ENCODE measurements at places on chromosomes 3 and 15.

DNA sequence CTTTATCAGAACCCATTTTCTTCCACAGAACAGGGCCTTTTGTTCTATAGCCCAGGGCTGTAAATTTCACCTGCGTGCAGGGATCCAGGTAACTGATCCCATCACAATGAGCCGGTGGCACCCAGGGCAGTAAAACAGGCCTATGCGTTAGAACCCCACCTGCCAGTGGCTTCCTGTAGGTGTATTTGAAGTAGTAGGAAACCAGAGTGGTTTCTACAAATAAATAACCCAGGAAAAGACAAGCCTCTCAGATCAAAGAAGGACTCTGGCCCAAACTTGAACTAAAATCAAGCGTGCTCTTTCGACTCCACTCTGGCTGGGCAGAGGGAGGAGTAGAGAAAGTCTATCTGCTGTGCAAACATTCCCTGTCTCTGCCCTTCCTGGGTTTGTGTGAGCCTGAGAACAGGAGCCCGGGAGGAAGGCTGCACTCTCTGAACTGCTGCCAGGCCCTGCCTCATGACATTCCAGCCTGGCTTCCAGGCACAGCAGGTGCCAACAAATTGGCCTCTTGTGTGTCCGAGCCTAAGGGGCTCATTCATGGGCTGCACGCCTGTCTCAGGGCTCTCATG is 77.7 kb downstream of the CEMIP start:
- no peak for DNase-seq

- DNase-seq: peak; percentile 13
Measured at GRCh38 chr3:119308355-119308754, 14.2 kb downstream of the ARHGAP31 start.

DNA sequence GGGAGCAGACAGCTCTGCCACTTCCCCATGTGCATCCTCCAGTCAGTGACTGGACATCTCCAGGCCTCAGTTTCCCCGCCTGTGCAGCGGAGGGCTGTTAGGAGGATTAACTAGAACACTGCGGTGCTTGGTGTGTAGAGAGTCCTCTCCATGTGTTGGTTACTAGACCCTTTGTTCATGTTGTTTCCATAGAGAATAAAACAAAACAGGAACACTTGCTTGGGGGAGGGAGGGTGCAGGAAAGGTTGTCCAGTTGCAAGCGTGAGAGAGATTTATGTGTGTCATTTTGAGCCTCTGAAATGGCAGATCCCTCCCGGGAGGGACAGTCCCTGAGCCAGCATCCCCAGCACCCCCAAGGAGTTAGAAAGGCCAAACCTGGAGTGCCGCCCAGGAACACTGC is 184.0 kb upstream of the LYSMD4 start:
- DNase-seq: no peak

DNA sequence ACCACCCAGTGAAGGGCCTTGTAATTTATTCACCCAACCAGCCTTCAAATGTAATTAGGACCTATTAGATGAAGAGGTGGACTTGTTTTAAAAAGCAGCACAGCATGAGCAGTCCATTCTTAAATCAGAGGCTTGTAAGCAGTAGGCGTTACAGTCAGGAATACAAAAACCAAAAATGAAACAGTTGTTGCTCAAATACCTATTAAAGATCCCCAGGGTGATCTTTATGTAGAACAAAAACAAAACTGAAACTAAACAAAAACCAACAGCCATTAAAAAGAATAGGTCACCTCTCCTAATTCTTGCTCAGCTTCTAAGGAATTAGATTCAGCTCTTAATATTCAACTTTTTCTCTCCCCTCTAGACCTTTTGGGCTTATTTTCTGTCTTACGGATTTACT is 104.9 kb upstream of the ST8SIA2 start:
- DNase-seq: no peak

DNA sequence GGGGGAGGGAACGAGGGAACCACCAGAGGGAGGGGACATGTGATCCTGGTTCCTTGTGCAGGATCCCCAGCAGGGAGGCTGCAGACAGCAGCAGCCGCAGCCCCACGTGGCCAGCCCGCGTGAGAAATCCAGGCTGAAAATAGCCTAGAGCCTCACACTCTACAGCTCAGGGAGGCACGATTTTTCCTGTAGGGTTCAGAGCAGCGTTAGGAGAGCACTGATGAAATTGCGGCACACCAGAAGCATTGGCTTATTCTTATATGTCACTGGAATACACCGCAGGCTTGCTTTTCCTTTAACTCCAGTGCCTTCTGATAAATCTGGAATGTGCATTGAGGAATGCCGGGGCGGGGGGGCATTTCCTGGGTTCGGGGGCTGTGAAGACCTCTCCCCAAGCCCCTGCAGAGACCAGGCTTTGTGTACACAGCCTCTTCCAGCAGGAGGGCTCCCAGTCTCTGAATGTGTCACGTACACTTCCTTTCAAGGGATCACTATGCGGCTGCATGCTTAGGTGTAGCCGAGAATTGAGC is 193.0 kb downstream of the ATP10A start:
- DNase-seq: no peak

DNA sequence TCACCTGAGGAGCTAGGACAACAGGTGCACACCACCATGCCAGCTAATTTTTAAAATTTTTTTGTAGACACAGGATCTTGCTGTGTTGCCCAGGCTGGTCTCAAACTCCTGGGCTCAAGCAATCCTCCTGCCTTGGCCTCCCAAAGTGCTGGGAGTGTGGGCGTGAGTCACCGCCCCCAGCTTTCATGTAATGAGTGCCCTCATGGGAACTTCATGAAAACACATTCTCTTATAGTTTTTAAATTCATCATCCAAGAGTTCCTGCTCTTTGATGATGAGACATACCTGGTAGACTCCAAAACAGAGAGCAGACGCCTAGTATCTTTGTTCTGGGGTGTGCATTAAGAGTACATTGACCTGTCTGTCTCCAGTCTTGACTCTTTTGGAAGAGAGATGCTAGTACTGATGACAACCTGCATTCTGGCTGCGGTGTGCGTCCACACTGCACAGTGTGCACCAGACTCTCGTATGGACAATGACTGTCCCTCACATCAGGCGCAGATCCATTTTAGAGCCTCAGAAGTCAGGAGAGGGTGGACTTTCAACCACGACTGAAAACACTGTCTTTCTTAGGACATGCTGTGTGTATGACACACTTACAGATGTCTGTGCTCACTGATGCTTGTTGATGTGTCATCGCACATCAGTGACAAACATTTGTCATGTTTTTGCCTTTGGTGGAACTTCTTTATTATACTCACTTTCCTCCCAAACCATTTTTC is 2.0 kb downstream of the NRROS start:
- DNase-seq: peak; percentile 5

- DNase-seq: peak; percentile 86
Measured at GRCh38 chr3:172856795-172857742, 106.5 kb downstream of the ECT2 start.

- DNase-seq: no peak
Measured at GRCh38 chr3:154684440-154684839, 254.4 kb upstream of the GPR149 start.

DNA sequence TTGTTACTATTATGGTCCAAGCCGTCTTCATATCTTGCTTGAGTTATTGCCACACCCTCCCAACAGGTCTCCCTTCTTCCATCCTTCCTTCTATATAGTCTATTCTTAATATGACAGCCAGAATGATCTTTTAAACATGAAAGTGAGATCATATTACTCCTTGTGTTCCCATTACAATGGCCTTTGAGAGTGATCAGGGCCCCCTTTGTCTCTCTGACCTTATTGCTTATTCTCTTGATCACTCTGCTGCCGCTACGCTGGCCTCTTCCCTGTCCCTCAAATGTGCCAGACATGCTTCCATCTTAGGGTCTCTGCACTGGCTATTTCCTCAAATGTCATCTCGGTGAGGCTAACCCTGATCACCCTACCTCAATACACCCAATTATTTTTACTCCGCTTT is 38.1 kb downstream of the UBE2E2 start:
- DNase-seq: no peak

DNA sequence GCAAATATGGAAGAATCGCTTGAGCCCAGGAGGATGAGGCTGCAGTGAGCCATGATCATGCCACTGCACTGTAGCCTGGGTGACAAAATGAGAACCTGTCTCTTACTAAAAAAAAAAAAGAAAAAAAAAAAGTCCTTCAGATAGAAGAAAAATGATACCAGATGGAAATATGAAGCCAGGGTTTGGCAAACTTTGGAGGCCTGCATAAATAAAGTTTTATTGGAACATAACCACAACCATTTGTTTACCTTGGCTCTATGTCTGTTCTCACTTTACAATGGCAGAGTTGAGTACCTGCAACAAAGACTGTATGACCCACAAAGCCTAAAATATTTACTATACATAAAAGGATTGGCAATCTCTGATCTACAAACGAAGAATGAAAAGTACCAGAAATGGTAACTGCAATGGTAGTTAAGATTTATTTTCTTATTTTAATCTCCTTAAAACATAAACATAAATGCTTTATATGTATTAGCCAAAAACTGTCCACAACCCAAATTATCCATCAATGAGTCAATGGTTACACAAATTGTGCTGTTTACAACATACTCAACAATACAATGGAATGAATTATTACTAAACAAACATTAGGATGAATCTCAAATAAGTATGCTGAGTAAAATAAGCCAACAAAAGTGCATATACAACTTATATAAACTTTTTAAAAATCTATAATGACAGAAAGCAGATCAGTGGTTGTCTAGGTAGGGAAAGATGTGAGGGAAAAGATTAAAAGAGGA is 41.8 kb downstream of the GOLGB1 start:
- DNase-seq: no peak

DNA sequence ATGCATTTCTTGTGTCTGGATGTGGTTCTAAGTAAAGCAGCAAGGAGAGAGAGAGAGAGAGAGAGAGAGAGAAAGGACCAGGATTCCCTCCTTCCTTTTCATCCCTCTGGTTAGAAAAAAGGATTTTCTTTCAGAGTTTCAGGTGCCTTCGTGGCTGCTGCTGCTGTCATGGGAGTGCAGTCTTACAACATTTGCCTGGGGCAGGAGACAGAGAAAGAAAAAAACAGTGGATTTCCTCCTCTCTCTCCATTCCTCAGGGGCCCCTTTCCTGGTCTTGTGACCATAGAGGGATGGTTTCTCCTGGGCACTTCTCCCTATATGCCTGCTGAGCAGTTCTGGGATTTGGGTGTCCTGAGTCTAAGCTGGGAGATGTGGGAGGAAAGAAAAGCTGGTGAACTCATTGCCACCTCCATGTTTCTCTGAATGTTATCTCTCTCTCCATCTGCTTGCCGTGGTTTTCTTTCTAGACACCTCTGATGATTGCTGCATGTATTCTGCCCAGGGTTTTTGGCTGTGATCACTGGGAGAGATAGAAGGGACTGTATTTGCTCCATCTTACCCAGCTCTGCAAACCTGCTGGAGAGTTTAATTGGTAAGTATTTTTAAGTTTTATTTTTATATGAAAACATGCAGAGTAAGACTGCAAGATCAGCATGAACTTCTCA is 142.4 kb upstream of the RGMA start:
- DNase-seq: no peak

DNA sequence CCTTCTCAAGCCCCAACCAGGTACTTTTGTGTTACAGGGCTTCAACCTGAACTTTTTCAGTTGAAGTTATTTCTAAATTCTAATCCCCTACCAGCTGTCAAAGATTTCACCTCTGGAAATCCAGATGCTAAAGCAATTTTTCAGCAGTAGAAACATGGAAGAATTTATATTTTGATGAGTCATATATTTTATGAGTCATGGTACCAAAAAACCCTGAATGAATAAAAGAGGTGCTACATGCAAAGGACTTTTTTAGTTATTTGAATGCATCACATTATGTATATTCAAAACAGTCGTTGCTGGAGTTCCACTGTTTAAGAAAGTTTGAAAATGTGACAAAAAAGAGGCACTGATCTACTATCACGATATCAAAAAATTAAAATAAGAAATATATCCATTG is 96.0 kb upstream of the ZNF385D start:
- no peak for DNase-seq

GRCh38 chr3:13379201-13379830 is 40.8 kb downstream of the NUP210 start:
- peak; percentile 55 for DNase-seq

- DNase-seq: no peak
Measured at GRCh38 chr3:128620268-128620691, 30.3 kb downstream of the RPN1 start.

GRCh38 chr3:196207833-196208607 is 3.2 kb downstream of the ZDHHC19 start:
- no peak for DNase-seq

DNA sequence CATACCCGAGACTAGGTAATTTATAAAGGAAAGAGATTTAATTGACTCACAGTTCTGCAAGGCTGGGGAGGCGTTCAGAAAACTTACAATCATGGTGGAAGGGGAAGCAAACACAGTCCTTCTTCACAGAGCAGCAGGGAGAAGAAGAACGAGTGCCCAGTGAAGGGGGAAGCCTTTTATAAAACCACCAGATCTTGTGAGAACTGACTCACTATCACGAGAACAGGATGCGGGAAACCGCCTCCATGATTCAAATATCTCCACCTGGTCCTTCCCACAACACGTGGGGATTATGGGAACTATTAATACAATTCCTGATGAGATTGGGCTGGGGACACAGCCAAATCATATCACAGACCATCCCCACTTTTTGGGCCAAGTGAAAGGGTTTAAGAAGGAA is 58.8 kb upstream of the CTXND1 start:
- no peak for DNase-seq

DNA sequence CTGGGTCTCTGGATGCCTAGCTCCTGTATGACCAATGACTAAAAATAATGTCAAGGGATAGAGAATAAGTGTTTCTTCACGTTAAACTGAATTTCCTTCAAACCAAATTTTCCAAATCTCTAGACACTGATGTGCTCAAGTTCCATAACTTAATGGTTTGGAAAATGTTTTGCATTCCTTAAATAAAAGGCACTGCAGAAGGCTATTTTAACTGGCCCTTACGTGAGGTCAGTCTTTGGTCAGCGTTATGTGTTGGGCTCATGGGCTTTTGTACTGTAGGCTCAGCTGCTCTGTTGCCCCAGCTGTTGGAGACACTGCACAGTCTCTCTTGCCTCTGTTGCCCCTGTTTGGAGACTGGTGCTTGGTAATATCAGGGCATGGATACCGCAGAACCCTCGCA is 188.5 kb downstream of the TPRG1 start:
- no peak for DNase-seq

- DNase-seq: no peak
Measured at GRCh38 chr3:32237670-32238452, 619 bp upstream of the CMTM8 start.

GRCh38 chr3:122493296-122493695 is 21.4 kb downstream of the KPNA1 start:
- peak; percentile 75 for DNase-seq

GRCh38 chr15:62503451-62503850 is 338.4 kb upstream of the C2CD4B start:
- DNase-seq: peak; percentile 25

- DNase-seq: no peak
Measured at GRCh38 chr3:112114576-112115160, 18.4 kb downstream of the GCSAM start.

GRCh38 chr3:113035387-113035982 is 44.7 kb downstream of the GTPBP8 start:
- peak; percentile 52 for DNase-seq
